ENCODE measurements at places on chromosomes 6 and 20. TPM values are rescaled to one million over a fixed set of nuclear protein-coding genes. Genes with fewer than 3 reads are reported as not detected.

DNA sequence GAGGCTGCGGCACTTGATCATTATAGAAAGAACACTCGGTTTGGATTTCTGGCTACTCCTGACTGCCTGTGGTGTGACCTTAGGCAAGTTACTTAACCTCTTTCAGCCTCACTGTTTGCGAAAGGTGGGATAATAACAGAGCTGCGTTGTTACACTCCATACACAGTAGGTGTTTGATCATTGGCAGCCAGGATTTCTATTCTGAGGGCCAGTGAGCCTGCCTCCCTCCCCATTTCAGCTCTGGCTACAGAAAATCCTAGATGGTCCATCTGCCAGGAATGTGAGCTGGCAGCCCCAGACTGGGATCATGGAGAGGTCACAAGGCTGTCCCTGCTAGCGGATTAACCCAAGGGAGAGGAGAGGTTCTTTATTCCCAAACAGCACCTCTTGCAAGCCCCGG, 2.7 kb downstream of the KCNB1 start:
- no peak for DNase-seq

GRCh38 chr6:122790423-122791309, 1.6 kb downstream of the SMPDL3A start:
- DNase-seq: peak; percentile 56

The CHRNA4 gene
- 0.44 TPM for total RNA-seq

GRCh38 chr20:22904386-22904785, 130.7 kb upstream of the SSTR4 start:
- no peak for DNase-seq

The GABRR1 gene
- total RNA-seq: not detected

DNA sequence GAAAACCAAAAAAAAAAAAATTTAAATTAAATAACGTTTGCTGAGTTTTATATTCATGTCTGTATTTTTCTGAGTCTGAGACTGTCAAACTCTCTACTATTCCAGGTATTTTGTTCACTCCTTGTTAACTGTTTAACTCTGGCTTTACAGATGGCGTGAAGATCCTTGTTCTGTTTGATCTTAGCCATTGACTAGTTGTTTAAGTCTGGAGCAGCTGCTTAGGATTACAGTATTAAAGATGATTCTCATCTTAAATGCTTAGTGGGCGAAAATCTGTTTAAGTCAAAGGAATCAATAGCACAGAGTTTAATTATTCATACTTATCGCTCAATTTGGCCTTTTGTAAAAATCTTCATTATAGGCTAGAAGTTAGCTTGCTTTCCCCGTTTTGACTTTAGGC, 2.4 kb downstream of the PHACTR2 start:
- no peak for DNase-seq

- no peak for DNase-seq
Observed at GRCh38 chr20:62068997-62069396, 3.3 kb upstream of the TAF4 start.

Data from kidney (tissue), 22 donors.